Stimulated activated CD8-positive, alpha-beta memory T cell treated with anti-CD3 and anti-CD28 coated beads, Interleukin-4, amount 100 ng/mL, for 1 hour (primary cell): ENCODE measurements at places on chromosomes 6 and 20.

- no peak for DNase-seq
These were observed 86.4 kb downstream of the EDN3 start for GRCh38 chr20:59386809-59387208.

- no peak for DNase-seq
These were observed 136.4 kb downstream of the MTFR2 start for GRCh38 chr6:136113736-136114173.

- no peak for DNase-seq
These were observed 44.7 kb downstream of the SLC35F1 start for GRCh38 chr6:117951783-117952182.

DNA sequence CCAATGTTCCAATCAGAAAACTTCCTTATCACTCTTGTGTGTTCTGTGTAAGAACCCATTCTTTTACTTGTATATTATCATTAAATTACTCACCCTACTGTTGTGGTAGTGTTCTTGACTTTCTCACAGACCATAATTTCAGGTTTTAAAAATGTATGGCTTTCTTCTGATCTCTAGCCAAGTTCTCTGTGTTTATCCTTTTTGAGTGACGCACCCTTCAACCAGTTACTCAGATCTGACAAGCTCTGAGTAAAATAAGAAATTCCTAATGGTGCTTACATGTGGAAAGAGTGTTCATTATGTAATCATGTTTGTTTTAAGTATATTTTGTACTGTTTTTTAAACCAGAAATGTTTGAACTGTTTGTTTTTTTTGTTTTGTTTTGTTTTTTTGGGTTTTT is 11.0 kb downstream of the TBPL1 start:
- no peak for DNase-seq

GRCh38 chr6:34288581-34288980 is 39.8 kb upstream of the SMIM29 start:
- no peak for DNase-seq

DNA sequence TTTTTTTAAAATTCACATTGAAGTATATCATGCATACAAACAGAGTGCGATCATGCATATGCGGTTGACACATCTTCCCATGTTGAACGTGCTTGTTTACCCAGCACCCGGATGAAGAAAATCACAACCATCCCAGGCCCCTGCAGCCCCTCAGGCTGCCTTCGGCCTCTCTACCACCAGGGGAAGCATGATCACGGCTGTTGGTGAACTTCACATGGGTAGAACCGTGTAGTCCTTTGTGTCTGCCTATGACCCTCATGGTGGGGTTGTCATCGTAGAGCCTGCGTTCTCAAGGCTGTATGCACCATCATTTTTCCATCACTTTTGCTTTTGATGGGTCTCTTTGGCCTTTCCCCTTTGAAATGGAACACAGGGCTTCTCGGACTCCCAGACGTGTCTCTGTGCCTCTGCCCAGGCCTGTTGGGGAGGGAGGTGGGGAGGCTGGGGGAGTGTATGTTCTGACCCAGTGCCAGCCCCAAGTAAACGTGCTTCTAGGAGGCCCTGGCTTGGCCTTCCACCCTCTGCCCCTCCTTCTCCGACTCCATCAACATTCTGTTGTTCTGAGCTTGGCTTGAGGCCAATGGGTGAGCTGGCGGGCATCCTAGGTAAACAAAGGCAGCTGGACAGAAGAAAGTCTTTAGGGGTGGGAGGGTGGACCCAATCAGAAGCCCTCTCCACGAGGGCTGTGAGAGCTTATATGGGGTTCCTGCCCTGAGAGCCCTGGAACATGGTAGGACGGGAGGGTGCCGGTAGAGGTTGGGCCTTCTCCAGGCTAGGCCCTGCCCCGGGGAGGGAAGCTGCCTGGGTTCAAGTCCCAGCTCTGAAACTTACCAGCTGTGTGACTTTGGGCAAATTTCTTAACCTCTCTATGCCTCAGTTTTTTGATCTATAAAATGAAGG is 39.7 kb downstream of the TGM2 start:
- DNase-seq = no peak

DNA sequence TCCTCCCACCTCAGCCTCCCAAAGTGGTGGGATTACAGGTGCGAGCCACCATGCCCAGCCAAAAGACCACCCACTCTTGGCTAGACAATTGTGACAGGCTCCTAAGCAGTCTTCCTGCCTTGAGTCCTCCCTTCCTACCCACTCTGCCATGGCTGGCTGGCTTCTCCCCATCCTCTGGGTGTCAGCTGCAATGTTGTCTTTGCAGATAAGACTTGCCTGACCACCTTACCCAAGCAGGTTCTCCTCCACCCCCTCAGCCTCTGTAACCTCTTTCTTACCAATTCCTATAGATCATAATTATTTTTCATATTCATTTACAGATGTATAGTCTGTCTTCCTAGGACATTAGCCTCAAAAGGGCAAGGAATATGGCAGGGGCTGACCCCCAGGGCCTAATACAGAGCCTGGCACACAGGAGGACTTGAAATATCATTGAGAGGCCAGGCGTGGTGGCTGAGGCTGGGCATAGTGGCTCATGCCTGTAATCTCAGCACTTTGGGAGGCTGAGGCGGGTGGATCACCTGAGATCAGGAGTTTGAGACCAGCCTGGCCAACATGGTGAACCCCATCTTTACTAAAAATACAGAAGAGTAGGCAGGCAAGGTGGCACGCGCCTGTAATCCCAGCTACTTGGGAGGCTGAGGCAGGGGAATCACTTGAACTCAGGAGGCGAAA is 28.7 kb upstream of the SPAG4 start:
- no peak for DNase-seq

- no peak for DNase-seq
These were observed 300.9 kb downstream of the DHX35 start for GRCh38 chr20:39263076-39263475.

GRCh38 chr20:33062105-33062824 is 8.6 kb downstream of the BPIFB3 start:
- DNase-seq = no peak

GRCh38 chr20:57879779-57880570 is 170.2 kb upstream of the PMEPA1 start:
- no peak for DNase-seq

DNA sequence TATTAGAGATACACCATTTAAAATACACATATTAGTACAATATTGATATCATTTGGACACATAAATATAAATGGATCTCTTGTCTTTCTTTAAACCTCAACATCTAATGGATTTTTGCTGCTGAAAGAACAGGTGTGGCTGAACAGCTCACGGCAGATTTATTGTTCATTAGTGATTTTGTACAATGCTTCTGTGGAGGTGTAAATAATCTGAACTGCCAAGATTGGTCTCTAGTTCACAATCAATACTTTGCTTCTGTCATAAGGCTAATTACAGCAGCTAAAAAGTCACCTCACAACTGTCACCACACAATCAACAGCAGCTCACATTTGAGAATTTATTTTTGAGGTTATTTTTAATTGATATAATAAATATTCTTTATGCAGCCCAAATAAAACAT is 162.0 kb upstream of the SIM1 start:
- DNase-seq = no peak

- no peak for DNase-seq
These were observed 87.6 kb upstream of the MYLIP start for GRCh38 chr6:16041327-16041726.

- no peak for DNase-seq
These were observed 21.8 kb downstream of the SNX5 start for GRCh38 chr20:17946572-17947473.

DNA sequence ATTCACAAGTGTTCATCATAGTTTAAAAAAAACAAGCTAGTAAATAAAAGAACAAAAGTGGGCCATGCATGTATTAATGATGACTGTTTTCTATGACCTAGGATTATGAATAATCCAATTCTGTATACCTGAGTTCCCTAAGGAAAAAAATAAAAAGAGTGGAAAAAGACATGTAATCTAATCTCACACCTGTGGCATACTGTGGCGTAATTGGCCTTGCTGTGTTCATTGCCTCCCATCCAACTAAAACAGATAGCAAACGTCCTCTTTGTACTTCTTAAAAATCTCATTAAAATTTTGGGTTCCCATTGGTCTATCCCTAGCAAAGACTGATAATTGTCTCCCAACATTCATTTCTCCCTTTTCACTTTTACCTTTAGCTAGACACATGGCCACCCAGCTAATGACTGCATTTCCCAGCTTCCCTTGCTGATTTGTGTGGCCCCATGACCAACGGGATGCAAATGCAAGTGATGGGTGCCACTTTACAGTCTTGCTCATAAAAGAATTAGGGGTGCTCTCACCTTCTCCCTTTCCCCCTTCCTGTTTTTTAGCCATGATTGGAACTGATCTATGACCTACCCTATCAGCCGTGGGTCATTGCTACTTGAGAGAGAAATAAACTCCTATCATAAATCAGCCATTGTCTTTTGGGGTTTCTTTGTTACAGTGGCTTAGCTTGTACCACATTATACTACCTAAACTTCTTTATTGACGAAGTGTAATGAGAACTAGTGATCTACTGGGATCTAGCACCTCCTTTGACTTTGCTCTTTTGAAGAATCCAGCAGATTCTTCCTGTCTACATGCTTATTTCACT is 32.0 kb upstream of the TBC1D22B start:
- DNase-seq = no peak

- DNase-seq = no peak
These were observed 79.0 kb downstream of the SYNJ2 start for GRCh38 chr6:158060455-158061360.

DNA sequence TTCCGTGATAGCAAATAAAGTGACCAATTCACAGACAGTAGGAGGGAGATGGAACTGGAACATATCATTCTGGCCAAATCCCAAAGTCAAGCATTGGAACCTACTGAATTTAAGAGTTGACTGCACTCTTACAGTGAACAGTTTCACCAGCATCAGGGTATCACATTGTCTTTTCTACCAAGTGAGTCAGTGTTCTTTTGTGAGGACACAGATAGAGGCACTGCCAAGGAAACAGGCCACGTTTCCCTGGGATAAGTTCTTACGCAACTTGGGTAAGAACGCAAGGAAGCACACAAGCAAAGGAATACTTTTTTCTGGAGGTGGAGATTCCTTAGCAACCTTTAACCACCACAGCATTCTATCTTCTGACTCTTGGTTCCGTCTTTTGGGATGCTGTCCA is 28.6 kb upstream of the ENPP5 start:
- DNase-seq = no peak

- no peak for DNase-seq
These were observed 48.0 kb upstream of the MAPK13 start for GRCh38 chr6:36082318-36082717.

DNA sequence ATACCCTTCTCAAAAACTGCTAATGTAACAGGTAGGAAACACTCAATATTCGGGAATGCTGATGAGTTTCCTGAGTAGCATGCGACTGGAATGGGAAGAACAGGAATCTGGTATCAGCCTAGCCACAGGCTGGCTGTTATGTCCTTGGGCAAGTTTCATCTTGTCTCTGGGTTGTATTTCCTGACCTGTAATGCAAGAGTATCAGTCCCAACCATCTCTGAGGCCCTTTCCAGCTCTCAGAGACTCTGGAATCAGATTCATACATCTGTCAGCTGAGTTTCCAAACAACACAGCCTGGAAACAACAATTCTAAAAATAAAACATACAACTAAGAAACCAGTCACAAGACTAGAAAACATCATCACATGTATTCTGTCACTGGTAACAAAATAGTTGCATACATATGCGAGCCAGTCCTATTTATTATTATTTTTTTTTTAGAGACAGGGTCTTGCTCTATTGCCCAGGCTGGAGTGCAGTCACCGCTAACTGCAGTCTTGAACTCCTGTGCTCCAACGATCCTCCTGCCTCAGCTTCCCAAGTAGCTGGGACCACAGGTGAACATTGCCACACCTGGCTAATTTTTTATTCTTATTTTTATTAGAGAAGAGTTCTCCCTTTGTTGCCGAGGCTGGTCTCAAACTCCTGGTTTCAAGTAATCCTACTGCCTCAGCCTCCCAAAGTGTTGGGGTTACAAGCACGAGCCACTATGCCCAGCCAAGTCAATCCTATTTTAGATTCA is 16.7 kb upstream of the TFAP2A start:
- DNase-seq = no peak

- no peak for DNase-seq
These were observed 176.1 kb upstream of the OPRM1 start for GRCh38 chr6:153862927-153863326.

DNA sequence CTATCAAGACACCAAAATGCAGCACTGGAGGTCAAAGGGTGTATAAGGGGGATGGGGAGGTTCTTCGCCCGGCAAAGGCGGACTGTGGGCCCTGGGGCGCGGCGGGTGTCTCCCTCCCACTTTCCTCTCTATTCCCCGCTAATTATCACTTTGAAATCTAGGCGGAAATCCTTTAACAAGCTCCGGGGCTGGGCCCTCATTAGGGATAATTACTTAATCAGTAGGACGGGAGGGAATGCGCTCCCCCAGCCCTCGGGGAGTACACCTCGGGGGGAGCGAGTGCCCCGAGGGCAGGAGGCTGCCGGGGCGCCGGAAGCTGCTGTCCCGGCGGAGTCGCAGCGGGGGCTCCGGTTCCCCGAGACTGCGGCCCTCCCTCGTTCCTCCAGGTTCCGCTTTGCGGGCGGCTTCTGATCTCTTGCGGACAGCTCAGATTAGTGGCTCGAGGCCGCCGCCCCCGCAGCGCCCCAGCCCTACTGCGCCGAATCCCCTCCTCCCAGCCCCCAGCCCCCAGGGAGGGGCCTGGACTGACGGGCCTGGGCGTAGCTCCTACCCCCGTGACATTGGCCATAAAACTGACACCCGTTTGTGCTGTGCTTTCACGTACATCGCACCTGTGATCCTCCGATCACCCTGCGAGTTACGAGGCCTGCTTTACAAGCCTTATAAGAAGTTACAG is 14.7 kb downstream of the MUCL3 start:
- DNase-seq = peak; percentile 62

- DNase-seq = no peak
These were observed 55.7 kb upstream of the PHACTR2 start for GRCh38 chr6:143621876-143622605.

GRCh38 chr20:39070484-39071231 is 108.5 kb downstream of the DHX35 start:
- DNase-seq = no peak

DNA sequence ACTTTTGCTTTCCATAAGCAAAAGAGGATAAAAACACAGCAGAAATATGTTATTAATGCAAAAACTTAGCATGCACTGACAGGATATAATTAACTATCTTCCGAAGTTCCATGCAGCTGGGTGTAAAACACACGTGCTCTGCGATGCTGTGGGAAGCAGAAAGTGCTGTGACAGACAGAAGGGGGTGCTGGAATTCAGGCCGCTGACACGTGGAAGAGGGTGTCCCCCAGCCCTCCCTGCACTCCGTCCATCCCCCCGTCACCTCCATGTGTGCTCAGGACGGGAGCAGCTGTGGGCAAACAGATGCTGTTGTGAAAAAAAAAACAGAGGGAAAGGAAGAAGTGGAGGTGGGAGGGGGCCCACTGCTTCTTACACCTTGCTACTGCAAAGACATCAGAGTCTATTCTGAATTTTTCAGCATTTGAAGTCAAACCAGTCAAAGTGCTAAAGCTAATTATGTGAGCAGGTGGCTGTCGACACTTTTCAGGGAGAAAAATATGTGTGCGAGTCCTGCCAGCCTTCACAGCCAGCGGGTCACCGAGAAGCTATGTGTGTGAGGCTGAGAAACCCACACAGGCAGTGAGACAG is 175.9 kb upstream of the AFDN start:
- DNase-seq = no peak

- DNase-seq = no peak
These were observed 73.1 kb downstream of the PRND start for GRCh38 chr20:4794846-4795245.
